Transverse colon (tissue), 4 donors: ENCODE measurements at places on chromosomes 13 and 19. TPM values are rescaled to one million over a fixed set of nuclear protein-coding genes. Genes with fewer than 3 reads are reported as not detected.

FAM83E gene
- 279 TPM for total RNA-seq

NEK5 gene
- total RNA-seq, result not detected

MED26 gene
- 8.1 TPM for total RNA-seq

EPS8L1 gene
- total RNA-seq, result 115 TPM

KCNK6 gene
- total RNA-seq, result 44.5 TPM

CD320 gene
- total RNA-seq, result 73.2 TPM

ZNF440 gene
- total RNA-seq, result 51.3 TPM

CPB2 gene
- total RNA-seq, result not detected
